ENCODE measurements at places on chromosomes 5 and 9.

GRCh38 chr5:11105696-11106095 is 344.7 kb upstream of the DAP start:
- DNase-seq, result no peak

DNA sequence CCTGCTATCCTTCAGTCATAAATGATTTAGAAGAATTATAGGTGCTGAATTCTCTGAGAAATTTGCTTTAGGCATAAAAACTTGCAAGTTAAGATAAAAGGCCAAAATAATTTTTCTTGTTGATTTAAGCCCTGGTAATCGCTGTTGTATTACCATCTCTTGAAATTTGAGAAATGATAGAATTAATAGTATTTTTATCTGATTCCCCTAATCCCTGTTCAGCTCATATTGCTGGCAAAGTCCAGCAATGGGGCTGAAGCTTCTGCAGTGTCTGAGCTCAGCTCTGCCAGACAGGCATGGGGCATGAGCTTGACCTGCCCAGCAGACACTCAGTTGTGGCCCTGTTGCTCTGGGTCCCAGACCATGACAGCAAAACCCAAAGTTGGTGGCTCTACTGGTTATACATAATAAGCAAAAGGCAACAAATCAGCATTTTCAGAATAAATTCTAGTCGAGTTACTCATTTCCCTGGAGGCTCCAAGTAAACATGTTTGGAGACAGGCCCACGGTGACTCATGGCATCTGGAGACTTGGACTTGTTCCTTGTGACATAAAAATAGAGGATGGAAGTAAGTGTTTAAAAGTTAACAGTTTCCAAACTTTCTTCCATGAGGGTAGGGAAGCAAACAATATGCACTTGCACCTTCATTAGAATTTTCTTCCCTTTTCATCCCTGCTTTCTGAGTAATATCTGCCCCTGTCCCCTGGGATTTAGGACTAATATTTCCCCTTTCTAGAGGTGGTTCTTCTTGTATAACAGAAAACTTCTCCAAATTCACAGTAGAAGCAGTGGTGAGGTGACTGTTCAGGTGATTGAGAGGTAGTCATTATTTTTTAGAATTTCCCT is 60.2 kb upstream of the SLC2A8 start:
- no peak for DNase-seq

DNA sequence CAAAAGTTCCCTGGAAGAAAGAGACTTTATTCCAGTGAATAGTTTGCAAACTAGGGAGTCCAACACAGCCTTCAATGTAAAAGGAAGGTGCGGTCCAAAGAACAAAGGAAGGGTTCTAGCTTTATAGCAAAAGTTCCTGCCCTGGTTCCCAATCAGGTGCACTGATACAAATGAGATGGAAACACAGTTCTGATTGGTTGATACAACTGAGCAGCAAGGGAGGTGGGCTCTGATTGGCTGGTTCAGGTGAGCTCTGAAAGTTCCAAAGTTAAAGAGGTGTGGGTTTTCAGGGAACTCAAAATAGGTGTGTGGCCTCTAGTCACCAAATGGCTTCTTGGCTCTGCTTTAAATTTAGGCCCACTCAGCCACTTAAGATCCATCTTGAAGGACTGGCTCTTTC is 43.1 kb downstream of the P4HA2 start:
- no peak for DNase-seq

GRCh38 chr5:64634997-64635686 is 55.2 kb upstream of the SHISAL2B start:
- DNase-seq, result no peak

GRCh38 chr5:173623296-173623771 is 6.9 kb upstream of the BOD1 start:
- no peak for DNase-seq

DNA sequence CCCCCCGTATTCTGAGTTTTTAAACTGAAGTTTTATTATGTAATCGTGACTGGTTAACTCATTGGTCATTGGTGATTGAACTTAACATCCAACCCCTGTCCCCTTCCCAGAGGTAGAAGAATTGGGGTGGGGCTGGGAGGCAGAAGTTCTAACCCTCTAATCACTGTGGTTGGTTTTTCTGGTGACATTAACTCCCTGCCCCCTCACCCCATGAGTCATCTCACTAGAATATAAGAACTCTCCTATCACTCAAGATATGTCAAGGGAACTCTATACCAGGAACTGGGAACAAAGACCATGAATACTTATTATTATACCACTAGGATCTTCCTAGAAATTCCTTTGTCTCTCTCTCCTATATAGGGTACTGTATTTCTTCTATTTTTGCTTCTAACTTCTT is 52.3 kb upstream of the CAVIN4 start:
- DNase-seq, result no peak

DNA sequence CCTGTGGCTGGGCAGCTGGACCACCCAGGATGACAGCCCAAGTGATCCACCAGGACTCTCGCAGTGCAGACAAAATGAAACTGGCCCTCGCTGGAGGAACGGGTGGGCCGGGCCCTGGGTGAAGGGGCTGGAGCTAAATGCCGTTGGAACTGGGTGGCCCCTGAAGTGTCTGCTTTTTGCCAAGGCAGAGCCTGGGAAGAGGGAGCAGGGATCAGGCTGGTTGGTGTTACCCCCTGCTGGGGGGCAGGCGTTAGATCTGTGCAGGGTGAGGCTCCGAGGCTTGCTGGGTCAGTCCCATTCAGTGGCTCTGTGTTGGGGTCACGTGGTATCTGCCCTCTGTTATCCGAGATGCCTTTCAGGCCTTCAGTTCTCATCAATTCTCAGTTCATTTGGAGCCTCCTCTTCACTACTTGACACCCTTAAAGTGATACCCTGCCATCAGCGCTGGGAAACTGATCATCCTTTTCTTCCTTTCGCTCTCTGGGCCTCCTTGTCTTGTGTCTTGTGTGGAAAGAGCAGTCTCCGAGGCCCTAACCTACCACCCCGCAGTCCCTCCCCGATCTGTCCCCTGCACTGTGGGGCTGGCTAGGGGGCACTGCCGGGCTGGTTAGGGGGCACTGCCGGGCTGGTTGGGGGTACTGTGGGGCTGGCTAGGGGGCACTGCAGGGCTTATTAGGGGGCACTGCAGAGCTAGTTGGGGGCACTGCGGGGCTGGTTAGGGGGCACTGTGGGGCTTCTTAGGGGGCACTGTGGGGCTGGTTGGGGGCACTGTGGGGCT is 37.3 kb downstream of the COL5A1 start:
- no peak for DNase-seq

DNA sequence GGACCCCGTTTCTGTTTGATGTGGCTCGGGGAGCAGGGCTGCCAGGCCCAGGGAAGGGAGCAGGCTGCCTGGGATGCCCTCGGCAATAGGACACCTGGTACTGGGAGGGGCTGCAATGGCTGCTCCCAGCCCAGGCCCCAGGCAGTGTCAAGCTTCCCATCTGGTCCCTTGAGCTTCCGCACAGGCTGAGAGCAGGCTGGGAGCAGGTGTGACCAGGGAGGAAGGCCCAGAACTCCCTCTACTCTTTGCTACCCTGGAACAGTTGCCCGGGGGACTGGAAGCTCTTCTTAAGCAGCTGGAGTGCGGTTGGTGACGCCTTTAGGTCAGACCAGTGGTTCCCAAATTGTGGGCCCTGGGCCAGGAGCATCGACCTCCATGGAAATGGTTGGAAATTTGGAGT is 186.9 kb downstream of the GADD45G start:
- DNase-seq, result no peak
